Omental fat pad (tissue), 4 donors: ENCODE measurements at places on chromosomes 6 and 20. TPM values are rescaled to one million over a fixed set of nuclear protein-coding genes. Genes with fewer than 3 reads are reported as not detected.

Gene SCRT2
- total RNA-seq = not detected

Gene WFDC12
- not detected for total RNA-seq

Gene COL9A3
- 6.3 TPM for total RNA-seq

Gene TXLNB
- total RNA-seq = 1.0 TPM

Gene PAK5
- total RNA-seq = not detected

Gene OR2H2
- total RNA-seq = not detected

Gene KCNK16
- not detected for total RNA-seq

Gene CST5
- total RNA-seq = not detected

Gene TBX18
- 6.4 TPM for total RNA-seq

Gene CGA
- not detected for total RNA-seq

Gene C6orf132
- 3.0 TPM for total RNA-seq

Gene ZBTB46
- 11.1 TPM for total RNA-seq

Gene SLC17A1
- total RNA-seq = not detected

Gene PTCRA
- not detected for total RNA-seq

Gene CRISP3
- total RNA-seq = not detected

Gene MOCS1
- total RNA-seq = 66.0 TPM

Gene KCNK17
- total RNA-seq = 0.28 TPM

Gene EFCAB8
- 0.24 TPM for total RNA-seq

Gene MAS1
- total RNA-seq = under 0.01 TPM

Gene IRAK1BP1
- total RNA-seq = 3.9 TPM

Gene KCNG1
- 0.19 TPM for total RNA-seq

Gene EMILIN3
- total RNA-seq = 0.13 TPM

Gene SPEF1
- total RNA-seq = not detected

Gene CLVS2
- not detected for total RNA-seq

Gene SNRPB
- total RNA-seq = 267 TPM

Gene NXT1
- total RNA-seq = 95.0 TPM

Gene SFT2D1
- 40.0 TPM for total RNA-seq

Gene ABHD16B
- not detected for total RNA-seq

Gene SDC4
- 279 TPM for total RNA-seq

Gene MAFB
- total RNA-seq = 81.5 TPM

Gene SLC22A2
- total RNA-seq = not detected

Gene ULBP2
- 2.5 TPM for total RNA-seq

Gene TFAP2A
- not detected for total RNA-seq

Gene JAG1
- total RNA-seq = 64.2 TPM
